Endothelial cell of umbilical vein (primary cell): ENCODE measurements at places on chromosomes 3 and 15. TPM values are rescaled to one million over a fixed set of nuclear protein-coding genes. Genes with fewer than 3 reads are reported as not detected.

The KLHL24 gene
- 45.8 and 46.2 TPM in 2 replicates for total RNA-seq

The ZNF770 gene
- total RNA-seq = 29.3 and 30.3 TPM in 2 replicates

The SLC2A2 gene
- not detected in 2 replicates for total RNA-seq

The FBXL22 gene
- not detected in 2 replicates for total RNA-seq

The TM4SF18 gene
- 142 and 158 TPM in 2 replicates for total RNA-seq

The RHOV gene
- total RNA-seq = 0.18 and 0.20 TPM in 2 replicates

The CDCP1 gene
- total RNA-seq = 0.22 TPM in 1 of 2 replicates, not detected in the other

The LYSMD2 gene
- total RNA-seq = 8.0 and 8.2 TPM in 2 replicates

The EPHA3 gene
- not detected in 2 replicates for total RNA-seq

The CCR2 gene
- not detected in 2 replicates for total RNA-seq

The TTBK2 gene
- 16.9 and 17.1 TPM in 2 replicates for total RNA-seq

The ZNF860 gene
- 0.73 and 1.0 TPM in 2 replicates for total RNA-seq

The EXOSC7 gene
- total RNA-seq = 44.5 and 46.2 TPM in 2 replicates

DNA sequence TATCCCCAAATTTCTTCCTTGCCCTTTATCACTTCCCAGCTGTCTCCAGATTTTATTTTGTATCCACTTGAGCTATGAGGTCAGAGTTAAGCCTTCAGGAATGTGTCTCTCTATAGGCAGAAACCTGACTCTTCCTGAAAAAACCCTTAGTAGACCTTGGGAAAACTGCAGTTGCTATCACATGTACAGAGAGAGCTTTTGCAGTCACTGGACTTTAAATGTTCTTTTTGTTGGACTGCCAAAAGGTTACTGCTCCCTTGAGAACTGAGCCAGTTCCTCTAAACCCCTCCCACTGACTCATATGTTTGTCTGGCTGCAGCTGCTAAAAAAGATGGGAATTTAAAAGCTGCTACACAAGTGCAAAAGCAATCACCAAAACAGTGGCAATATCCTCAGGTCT lies 169.1 kb upstream of the CCDC54 start:
- peak; percentile 95 for DNase-seq

DNA sequence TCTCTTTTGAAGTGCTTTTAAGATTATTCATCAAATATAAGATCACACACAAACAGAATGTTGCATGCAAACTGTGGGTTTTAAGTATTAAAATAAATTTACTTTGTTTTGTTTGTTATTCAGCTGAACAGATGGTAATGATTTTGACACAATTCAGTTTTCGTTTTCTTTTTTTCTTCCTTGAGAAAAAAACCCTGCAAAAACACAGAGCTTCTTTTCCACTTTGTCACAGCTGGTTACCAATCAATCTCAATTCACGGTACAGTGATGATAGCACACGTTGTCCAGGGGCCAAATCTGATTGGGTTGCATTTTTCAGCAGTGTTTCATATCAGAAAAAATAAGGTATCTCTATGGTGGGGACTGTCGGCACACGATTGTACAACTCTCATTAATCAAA lies 473.6 kb downstream of the ROBO2 start:
- DNase-seq = no peak

GRCh38 chr15:42137461-42138261 lies 18.8 kb downstream of the PLA2G4F start:
- peak; percentile 66 for DNase-seq

GRCh38 chr15:26028086-26028740 lies 165.1 kb upstream of the ATP10A start:
- DNase-seq = no peak

DNA sequence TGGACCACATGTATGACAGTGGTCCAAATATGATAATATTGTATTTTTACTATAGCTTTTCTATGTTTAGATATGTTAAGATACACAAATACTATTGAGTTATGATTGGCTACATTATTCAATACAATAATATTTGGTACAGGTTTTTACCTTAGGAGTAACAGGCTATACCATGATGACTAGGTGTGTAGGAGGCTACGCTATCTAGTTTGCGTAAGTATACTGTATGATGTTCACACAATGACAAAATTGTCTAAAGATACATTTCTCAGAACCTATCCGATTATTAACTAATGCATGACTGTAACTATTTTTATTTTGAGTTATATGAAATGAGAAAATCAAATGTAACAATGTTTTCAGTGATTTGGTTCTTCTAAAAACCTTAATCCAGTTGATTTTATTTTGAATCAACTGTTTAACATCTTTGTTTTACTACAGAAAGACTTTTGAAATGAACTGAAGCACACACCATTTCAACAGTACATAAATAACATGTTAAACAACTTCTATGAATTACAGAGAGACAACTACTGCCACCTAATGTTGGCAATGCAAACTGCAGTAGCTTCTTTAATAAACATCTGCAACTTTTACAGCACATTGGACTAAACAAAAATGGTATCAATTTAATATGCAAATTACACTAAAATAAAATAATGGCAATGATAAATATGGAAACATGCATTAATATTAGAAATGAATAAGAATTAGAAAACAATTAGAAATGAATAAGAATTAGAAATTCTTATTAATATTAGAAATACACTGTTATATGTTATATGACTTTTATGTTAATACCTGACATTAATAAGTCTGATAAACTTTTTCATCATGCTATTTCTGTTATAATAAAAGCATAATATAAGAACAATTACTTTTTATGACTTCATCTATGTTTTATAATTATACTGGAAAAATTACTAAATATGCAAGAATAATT lies 255.7 kb downstream of the MBNL1 start:
- DNase-seq = peak; percentile 73

GRCh38 chr3:191391861-191392808 lies 61.8 kb upstream of the UTS2B start:
- DNase-seq = no peak

DNA sequence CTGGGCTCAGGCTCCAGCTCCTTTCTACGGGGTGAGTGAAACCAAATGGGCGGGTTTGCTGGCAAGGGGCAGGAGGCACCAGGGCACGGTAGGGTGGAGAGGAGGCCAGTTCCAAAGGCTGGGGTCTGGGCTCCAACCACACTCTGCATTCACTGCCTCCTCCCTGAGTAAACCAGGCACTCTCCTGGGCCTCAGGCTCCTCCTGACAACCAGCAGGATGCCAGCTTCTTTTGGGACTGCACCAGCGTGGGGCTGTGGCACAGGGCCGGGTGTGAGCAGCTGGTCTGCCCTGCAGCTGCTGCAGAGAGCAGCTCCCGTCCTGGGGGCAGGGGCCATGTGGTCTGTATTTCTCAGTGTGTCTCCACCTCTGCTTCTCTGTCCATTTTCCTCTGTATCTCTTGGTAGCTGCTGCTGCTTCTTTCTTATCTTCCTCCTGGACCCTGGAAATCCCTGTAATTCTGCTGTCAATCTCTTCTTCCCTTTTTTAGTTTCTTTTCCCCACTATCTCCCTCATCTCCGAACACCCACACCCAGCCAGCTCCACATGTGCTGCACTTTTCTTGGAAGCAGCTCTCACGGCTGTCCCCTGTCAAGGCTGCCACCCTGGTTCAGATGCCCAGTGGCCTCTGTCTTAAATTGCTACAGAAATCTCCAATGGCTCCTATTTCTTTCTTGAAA lies 54.9 kb upstream of the TBC1D21 start:
- DNase-seq = no peak

DNA sequence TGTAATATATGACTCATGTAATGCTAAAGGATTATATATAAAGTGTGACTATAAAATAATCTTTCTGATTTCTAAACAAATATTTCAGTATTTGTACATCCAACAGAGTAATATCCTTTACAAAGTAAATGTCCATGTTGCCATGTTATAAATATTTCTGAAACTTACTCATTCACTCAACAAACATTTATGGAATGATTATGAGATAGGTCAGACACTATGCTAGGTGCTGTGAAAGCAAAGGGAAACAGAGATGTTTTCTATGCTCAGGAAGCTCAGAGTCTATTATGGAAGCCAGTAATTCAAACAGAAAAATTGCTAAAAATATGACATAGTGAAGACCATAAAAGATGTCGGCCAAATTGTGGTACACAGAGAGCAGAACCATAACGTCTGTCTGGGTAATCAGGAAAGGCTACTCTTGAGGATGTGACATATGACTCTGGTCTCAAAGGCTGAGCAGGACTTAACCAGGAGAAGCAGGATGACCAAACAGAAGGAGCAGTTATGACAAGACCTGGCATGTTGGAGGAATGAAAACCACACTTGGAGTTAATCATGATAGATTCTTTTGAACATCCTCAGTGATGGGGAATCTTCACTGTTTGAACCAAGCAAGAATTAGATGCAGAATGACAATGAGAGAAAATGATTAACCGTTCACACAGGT lies 39.0 kb upstream of the MYO5C start:
- DNase-seq = no peak

DNA sequence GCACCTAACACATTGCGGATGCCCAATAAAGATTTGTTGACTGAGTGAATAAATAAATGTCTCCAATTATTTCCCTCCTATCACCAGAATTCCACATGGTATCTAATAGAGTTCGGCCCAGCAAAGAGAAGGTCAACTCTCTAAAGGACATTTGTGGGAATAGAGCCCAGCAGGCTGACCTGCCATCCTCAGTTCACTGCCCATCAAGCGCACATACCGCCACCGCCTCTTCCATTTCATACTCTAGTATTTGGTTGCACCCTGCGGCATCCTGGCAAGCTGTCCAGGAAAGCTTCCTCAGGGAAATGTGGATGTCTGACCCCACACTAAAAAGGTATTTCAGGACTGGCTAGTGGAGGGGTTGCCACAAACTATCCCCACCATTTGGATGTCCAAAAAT lies 29.8 kb upstream of the DLG1 start:
- DNase-seq = no peak

- no peak for DNase-seq
These were observed 36.7 kb upstream of the ADPGK start for GRCh38 chr15:72820278-72820677.

- DNase-seq = peak; percentile 36
These were observed 1013.6 kb downstream of the ROBO1 start for GRCh38 chr3:78754066-78754743.

DNA sequence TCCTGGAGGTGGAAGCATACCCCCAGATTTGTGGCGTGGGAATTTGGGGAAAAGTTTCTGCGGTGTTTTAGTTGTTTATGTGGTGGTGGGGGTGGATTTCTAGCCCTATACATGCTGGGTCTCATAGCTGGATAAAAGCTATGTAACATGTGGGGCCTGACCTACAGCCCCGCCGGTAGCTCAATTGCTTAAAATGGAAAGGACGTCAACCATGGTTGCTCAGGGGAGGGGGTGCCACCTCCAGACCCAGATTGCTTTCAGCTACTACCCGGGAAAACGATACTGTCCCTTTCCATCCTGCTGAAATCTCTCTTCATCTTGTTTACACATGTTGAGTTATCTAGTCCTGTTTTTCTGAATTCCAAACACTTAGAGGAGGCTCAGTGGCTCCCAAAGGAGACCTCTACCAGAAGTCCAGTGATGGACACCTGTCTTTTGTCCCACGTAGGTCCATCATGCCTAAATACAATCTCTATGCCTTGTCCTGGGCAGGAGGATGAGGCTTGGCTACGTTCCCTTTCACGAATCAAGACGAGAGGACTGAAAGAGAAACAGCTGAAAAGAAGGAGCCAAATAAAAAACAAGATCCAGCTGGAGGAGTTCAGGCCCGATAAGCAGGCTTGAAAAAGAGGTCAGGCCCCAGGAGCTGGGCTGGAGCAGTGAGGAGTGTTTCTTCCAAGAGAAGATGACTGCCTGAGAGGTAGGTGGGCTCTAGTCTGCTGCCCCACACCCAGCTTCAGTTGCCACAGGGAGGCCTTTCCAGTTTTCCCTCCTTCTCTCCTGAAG lies 72.1 kb upstream of the TPRG1 start:
- DNase-seq = no peak

GRCh38 chr15:58551084-58551763 lies 119.4 kb downstream of the LIPC start:
- DNase-seq = no peak

DNA sequence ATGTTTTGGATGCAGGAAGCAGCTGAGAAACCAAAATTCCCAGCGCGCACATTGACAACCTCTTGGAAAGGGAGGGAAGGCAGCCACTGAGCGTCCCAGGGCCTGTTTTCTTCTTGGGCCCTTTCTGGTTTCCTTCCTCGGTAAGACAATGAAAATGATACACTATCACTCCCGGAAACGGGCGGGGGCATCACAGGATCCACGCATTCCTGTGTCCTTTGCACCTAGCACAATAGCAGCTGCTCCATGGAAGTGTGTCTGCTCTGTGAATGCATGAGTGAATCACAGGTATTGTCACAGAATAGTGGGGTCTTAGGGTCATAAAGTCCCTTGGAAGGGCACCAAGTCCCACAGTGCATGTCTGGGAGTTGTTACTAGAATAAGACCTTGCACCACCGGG lies 6.3 kb upstream of the ITPKA start:
- DNase-seq = no peak

DNA sequence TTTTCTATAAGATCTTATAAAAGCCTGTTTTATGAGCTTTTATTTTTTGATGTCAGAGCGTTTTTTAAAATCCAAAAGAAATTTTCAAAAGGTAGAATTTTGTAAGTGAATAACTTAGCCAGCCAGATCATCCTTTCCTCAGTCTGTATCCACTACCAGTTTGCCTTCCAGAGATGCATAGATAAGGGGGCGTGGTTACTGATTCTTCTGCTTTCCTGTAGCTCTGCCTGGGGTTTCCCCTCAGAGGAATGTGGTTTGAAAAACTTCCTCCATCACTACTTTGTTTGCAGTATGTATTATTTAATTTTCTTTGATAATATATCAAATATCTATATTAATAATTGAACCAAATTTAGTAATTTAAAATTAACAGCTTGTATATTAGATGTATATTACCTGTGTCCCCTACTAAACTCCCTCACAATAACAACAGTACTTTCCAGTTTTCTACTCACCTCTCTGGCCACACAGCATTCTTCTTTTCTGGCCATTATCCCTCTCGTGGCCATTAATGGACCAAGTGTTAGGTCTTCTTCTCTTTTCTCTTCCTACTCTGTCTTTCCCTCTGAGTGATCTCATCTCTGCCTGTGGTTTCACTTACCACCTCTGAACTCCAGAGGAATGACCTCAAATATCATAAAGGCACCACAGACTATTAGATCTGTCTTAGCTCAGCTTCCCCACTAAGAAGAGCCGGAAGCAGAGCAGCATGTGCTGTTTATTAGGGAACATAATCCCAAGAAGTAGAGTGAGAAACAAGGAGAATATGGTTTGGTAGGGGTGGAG lies 239.7 kb downstream of the UBE2E2 start:
- DNase-seq = no peak

GRCh38 chr3:150495563-150496168 lies 50.6 kb downstream of the SERP1 start:
- peak; percentile 75 for DNase-seq

GRCh38 chr3:35216501-35217266 lies 422.6 kb upstream of the ARPP21 start:
- DNase-seq = no peak

GRCh38 chr3:111314181-111314873 lies 227.7 kb upstream of the CD96 start:
- DNase-seq = no peak

- DNase-seq = peak; percentile 17
These were observed 643 bp downstream of the CDAN1 start for GRCh38 chr15:42736178-42736792.

GRCh38 chr3:188513662-188514328 lies 359.8 kb downstream of the LPP start:
- DNase-seq = no peak
